ENCODE measurements at places on chromosomes 6 and 20.

DNA sequence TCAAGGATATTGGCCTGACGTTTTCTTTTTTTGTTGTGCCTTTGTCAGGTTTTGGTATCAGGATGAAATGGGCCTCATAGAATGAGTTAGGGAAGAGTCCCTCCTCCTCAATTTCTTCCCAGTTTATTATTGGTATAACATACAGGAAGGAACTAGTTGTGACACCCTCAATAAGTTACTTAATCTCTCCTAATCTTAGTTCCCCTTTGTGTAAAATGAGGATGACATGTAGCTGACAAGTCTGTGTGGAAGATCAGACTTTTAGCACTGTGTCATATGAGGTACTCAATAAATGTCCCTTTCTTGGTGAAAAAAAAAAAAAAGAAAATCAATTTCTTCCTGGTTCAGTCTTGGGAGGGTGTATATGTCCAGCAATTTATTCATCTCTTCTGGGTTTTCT is 155.8 kb downstream of the PDE7B start:
- DNase-seq = no peak

DNA sequence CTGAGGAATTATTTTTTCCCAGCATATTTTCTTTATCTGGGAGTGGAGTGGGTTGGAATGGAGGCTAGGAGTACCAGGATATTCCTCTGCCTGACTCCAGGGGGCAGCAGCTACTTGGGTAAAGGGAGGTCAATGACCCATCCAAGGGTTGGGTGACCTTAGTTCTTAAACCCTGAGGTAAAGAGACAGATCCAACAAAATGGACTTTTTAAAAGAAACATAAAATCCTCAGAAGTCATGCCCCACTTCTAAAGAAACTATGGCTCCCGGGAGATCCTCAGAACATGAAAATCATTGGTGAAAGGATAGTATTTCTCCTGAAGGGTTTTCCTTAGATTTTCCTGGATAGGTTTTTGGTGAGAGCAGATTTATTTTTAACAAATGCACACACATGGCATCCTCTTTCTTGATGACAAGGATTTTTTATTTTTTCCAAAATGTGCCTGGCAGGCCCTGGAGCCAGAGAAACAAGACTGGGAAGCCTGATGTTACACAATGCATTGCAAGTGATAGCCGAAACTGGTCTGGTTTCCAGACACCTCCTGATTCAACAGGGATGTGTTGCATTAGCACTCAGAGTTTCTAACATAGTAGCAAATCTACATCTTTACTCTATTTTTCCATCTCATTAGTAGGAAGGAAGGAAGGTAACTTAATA is 240.9 kb upstream of the BTBD3 start:
- no peak for DNase-seq

GRCh38 chr6:96743496-96743895 is 93.8 kb downstream of the GPR63 start:
- DNase-seq = no peak

- DNase-seq = no peak
Measured at GRCh38 chr6:149727793-149728498, 10.0 kb upstream of the LATS1 start.

- no peak for DNase-seq
Measured at GRCh38 chr6:126374372-126374771, 34.5 kb downstream of the CENPW start.

- DNase-seq = no peak
Measured at GRCh38 chr6:75421316-75422023, 72.1 kb downstream of the FILIP1 start.

DNA sequence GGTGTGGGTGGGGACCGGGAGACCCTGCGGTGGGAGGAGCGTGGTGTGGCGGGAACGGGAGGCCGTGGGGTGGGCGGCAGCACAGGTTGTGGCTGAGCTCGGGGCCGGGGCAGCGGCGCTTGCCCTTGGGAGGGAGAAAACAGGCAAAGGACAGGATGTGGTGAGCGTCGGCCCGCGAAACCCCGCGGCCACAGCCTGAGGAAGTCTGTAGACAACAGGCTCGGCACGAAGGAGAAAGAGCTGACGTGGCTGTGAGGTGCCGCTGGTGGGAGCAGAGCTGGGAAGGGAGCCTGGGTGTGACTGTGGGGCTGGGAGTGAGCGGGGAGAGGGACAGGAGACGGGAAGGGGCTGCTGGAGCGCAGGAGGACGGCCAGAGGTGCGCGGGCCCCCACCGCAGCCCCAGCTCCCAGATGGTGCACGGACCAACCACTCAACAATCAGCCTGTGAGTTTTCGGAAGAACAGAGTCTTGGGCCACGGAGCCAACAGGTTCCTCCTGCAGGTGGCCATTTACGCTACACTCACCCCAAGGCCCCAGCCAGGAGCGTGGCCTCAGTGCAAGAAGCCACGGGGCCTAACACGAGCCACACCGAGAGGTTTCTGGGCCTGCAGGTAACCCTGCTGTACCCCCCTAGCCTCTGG is 202.8 kb downstream of the DLL1 start:
- peak; percentile 30 for DNase-seq

DNA sequence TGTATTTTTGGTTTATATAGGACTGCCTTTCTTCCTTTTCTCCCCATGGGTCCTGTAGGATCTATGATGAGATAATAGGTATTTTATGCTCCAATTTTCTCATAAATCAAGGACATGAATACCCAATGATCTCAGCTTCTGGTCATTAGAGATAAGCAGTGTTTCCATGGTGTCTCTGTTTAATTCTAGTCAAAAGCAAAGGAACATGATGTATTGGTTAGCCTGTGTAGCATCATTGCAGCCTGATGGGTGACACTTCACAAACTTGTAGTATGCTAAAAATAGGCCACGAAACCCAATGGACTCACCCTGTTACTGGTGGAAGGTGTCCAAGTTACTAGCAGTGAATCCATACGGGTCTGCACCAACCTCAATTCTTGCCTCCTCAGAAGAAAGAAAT is 116.2 kb upstream of the SNX9 start:
- no peak for DNase-seq

DNA sequence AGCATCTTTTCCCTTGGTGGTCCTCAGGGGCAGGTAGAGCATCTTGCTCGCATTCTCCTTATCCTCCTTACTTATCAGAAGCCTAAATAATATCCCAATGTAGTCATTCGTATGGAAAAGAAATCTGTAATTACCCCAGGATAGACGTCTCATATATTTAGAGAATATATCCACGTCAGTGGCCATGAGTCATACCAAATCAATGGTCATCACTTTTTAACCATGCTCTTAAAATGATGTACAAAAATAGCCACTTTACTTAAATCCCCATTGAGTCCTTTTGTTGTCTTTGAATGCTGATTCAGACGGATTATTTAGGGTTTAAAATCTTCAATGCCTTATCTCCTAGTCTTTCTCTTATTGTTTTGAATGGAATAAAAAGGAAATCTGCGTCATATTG is 231.7 kb upstream of the STXBP5 start:
- no peak for DNase-seq

GRCh38 chr6:148509800-148510581 is 167.4 kb downstream of the SASH1 start:
- no peak for DNase-seq

- DNase-seq = no peak
Measured at GRCh38 chr20:31515775-31516107, 1.5 kb downstream of the HM13 start.

DNA sequence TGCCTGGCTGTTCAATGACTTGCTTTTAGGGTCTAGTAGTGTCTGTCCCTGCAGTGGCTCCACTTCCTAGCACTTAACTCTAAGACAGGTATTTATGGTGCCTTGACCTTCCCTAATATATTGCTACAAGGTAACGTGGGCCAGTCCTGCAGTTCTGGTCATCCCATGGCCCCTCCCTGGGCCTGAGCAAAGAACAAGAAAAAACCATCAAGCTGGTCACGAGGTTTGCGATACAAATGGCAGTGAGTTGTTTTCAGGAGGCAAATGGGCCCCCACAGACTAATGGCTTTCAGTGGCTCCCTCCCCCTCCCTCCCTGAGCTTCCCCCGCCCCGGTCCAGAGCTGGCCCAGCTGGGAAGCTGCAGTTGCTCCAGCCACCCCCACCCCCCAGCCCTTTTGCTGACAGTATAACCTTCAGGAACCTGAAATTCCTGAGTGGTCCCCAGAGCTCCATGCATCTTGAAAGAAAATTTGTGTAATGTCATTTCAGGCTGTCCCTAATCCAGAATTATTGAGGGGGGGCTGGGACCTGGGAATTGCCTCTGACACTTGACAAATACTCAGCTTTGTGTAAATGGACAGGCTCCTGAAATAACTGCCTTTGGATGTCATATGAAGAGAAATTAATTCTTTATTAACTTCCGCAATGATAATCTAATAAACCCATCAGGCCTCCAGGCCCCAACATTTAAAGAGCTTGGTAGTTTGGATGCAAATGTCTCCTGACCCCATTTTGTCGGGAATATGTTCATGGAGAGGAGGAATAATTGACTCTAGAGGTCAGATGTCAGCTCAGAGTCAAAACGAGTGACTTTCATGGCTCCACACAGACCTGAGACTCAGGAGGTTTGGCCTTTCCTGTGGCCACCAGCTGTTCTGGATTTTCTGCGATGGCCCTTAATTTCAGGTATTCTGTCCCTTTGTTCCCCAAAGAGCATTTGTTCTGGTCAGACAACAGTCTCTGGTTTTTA is 153.2 kb upstream of the TOP1 start:
- no peak for DNase-seq

GRCh38 chr20:36540551-36541211 is 638 bp upstream of the MYL9 start:
- no peak for DNase-seq

DNA sequence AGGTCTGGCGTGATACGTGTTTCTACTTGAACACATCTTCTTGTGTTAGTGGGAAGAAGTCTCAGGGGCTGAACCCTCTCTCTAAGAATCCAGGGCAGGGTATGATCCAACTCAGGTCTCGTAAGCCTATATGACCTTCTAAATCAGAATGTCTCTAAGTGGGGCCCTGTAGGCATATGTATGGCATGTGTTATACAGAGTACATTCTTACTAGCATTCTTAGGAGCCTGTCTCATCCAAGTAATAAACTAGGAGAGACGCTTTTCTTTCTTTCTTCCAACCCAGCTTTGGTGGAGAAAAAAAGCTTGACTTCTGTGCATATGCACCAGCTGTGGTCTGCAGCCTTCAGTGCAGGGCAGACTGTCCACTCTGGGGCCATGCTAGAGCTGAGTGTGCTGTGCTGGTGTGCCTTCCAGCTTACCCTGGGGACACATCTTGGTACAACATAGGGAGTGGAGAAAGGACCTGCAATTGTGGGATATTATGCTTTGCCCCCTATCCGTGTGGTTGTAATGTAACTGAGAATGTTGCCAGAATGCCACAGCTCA is 47.3 kb downstream of the L3MBTL3 start:
- no peak for DNase-seq

DNA sequence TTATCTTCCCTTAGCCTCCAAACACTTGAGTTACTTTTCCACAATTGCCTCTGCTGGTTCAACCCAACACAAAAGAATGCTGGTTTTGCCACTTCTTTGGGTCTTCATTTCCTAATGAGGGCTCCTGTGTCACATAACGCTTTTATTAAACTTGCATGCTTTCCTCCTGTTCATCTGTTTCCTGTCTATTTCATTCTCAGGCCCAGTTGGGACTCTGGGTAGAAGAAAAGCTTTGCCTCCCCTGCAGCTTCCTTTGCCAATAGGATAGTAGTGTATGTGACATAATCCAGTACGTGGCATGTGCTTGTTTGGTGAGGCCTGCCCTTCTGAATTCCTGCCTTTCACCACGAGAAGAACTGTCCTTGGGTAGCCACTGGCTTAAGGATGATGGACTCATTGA is 529.3 kb upstream of the AGPAT4 start:
- no peak for DNase-seq

DNA sequence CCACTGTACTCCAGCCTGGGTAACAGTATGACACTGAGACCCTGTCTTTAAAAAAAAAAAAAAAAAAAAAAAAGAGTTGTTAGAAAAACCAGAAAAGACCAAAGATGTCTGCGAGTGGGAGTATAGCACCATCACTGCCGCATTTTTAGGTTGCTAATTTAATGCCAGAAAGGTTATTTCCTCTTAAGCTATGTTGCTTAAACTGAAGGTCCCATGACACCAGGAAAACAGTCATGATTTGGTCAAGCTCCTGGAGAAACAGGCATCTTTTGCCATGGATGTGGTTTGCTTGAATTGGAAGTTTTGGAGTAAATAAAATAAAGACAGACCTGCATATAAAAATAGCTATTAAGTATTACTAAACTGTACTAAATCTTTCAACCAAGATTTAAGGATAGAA is 68.3 kb upstream of the TNFRSF21 start:
- no peak for DNase-seq

- DNase-seq = no peak
Measured at GRCh38 chr6:41655646-41656001, 17.4 kb downstream of the MDFI start.

DNA sequence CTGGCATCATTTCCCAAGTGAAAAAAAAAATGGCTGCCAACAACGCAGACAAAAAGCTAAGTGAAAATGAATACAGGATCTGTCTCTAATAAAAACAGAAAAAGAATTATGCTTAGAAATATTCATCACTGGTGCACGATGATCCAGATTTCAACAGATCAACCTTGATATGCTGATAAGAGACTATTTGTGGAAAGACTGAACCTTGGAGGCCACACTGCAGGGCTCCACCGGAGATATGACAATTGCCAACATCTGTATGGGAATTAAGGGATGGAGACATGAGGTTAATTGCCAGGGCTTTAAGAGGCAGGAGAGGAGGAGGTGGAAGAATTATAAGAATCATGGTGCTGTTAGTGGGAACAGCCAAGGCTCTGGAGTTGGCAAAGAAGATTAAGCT is 48.3 kb downstream of the PFDN4 start:
- no peak for DNase-seq

GRCh38 chr20:24993337-24994185 is 1.0 kb upstream of the APMAP start:
- no peak for DNase-seq

GRCh38 chr20:37723668-37724067 is 29.8 kb downstream of the CTNNBL1 start:
- DNase-seq = no peak

- DNase-seq = no peak
Measured at GRCh38 chr6:109740787-109741186, 49.7 kb downstream of the FIG4 start.

DNA sequence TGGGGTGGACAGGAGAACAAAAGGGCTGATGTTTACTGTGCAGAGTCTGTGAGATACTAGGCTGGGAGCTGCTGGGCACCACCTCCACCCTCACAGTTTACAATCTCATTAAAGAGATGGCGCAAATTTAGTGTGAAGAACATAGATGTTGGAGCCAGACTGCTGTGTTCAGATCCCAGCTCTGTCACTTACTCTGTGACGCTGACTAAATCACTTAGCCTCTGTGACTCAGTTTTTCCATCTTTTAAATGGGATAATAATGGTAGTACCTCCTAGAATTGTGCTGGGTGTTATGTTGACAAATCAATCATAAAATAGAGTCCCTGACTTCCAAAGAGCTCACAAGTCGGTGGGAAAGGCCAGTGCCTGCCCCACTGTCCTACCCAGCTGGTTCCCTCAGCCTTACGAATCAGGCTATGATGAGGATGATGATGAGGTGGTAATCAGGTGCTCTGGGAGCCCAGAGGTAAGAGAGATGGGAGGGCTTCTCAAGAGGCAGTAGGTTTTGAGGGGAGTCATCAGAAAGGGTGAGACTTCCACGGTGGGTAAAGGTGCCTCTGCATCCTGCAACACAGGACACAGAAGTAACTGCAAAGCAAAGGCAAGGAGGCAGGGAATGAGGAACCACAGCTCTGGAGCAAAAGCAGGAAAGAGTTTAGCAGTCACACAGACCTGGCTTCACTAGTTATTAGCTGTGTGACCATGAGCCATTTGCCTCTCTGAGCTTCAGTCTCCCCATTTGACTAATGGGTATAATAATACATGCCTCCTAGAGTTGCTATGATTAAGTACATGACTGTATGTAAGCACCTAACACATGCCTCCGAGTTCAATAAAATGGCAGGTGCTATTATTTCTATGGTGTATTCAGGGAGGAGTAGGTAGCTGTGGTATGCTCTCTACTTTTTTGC is 8.9 kb downstream of the FYN start:
- DNase-seq = no peak
